ENCODE measurements at places on chromosomes 1 and 21.
A peak's percentile ranks its signal among the peaks of the same experiment; 100 is the strongest.

DNA sequence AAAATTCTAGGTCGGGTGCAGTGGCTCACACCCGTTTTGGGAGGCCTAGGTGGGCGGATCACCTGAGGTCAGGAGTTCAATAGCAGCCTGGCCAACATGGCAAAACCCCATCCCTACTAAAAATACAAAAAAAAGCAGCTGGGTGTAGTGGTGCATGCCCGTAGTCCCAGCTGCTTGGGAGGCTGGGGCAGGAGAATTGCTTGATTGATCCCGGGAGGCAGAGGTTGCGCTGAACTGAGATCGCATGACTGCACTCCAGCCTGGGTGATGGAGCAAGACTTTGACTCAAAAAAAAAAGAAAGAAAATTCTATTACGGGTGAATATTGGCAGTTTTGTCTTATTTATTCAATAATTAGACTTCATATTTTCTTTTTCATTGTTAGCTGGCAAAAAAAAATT lies 62.1 kb downstream of the SNX7 start:
- no peak for DNase-seq

- DNase-seq = no peak
Observed at GRCh38 chr1:26799479-26800142, 11.9 kb downstream of the PIGV start.

DNA sequence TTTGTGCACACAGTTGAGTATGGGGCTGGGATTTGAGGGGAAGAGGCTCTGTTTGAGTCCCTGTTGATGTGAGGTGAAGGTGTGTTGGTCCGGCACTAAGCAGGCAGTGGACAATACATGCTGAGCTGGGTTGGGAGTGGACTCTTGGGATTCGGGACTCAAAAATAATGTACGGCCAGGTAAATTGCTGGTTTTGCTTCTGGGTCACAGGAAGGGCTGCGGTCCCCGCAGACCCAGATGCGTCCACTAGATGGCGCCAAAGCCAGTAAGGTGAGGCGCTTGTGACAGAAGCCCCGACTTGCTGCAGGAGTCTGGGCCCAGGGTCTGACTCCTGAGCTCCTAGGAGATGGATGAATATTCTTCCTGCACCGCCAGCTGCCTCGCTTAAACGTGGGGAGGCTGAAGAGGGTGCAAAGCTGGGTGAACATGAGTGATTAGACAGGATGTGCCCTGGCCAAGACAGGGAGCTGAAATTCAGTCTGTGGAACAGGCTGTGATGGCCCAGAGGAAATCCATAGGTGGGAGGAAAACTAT lies 61.4 kb downstream of the ACBD3 start:
- DNase-seq = peak; percentile 91

DNA sequence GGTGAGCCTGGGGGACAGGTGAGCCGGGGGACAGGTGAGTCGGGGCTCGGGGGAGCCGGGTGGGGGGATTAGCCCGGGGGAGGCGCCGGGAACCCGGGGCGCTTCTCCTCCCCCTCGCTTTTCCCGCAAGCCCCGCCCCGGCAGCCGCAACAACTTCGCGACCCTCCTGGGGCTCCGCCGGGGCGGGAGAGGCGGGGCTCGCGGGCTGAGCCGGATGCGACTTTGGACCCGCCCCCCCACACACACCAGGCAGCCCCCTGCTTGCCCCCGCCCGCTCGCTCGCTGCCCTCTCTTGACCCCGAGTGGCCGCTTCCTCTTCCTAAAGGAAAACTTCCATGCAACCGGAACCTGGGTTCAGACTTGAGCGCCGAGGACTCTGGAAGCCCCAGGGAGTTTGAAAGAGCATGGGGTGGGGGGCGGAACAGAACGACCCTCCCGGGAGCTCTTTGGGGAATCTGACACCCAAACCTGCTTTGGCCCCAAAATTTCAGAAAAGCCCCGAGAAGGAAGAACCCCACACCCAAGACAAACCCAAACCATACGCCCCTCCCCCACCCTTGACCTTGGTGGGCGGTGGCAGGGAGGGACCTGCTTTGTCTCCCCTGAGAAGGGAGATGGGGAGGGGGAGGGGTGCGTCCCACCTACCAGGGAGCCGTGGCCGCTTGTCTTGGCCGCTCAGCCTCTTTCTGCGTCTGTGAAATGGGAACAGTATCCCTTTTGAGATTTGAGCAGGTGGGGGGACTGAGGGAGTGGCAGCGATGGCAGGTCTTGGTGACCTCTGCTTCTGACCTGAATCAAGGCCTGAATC lies 550 bp downstream of the ARHGEF16 start:
- DNase-seq = peak; percentile 48

- no peak for DNase-seq
Observed at GRCh38 chr1:112304612-112305011, 91.4 kb upstream of the CTTNBP2NL start.

GRCh38 chr1:77639056-77639455 lies 43.4 kb downstream of the ZZZ3 start:
- no peak for DNase-seq

- peak; percentile 53 for DNase-seq
Observed at GRCh38 chr1:207867136-207868109, 43.5 kb downstream of the CD34 start.

- no peak for DNase-seq
Observed at GRCh38 chr1:22503721-22504410, 52.2 kb downstream of the ZBTB40 start.

DNA sequence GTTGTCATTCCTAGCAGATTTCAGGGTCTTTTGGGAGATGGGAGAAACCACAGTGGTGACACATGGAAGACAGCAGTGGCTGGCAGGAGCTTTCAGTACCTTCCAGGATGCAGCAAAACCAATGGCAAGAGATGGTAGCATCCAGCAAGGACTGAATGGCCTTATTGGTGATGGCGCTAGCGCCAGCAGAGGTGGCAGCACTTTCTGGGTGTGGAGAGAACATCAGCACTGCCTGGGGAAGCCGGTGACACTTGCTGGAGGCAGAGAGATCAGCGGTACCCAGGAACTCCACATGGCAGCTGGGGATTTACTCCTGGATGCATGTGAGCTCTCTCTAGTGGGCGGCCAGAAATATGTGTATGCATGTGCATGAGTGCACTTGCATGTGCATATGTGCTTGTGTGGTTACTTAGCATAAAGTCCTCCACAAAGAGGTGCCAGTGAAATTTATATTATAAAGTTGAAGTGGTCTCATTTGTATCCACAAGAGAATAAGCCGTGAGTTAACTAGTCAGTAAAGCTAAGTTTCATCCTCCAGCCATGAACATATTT lies 364.7 kb downstream of the LMX1A start:
- no peak for DNase-seq

DNA sequence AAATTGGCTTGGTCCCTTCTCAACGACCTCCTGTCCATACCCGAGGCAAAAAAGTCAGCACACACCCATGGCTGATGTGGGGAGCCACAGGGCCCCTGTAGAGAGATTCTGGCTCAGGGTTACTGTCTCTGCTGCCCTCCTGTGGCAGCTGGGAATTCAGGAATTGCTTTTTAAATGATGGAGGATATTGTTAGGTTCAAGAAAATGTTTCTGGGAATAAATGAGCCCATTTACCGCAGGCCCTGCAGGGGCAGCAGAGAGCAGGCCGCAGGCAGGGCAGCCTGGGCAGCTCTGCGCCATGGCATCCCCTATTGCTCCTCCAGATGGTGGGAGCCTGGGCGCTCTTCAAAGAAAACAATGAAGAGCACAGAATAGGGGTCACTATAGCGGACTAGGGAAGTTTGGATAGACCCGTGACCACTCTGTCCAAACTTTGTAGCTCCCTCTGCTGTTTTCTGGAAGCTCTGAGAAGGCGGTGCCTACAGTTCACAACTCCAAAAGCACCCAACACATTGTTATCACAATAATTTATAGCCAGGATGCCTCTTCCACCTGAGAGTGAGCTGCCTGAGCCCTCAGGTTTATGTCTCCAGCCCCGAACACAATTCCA lies 201.1 kb downstream of the BACH1 start:
- peak; percentile 14 for DNase-seq

- peak; percentile 63 for DNase-seq
Observed at GRCh38 chr1:62508187-62508758, 71.4 kb downstream of the USP1 start.

DNA sequence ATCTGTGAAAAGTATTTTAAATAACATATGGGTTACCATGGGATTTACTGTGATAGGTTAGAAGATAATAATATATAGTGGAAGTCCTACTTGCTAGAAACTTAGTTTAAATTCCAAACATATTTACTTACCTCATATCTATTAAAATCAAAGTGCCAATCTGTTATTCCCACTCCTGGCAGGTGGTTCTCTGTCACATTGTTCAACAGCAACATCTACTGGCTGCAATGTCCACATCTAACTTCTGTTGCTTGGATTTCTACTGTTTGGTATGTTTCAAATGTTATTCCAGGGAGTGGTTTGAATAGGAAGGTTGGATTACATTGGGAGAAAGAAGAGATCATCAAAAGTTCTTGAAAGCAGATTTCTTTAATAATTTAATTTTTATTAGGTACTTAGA lies 122.5 kb upstream of the NCAM2 start:
- DNase-seq = no peak

- DNase-seq = peak; percentile 27
Observed at GRCh38 chr1:117359561-117360289, 7.5 kb upstream of the MAN1A2 start.

- peak; percentile 20 for DNase-seq
Observed at GRCh38 chr1:19113697-19114092, 96.4 kb downstream of the UBR4 start.

GRCh38 chr21:26469789-26470188 lies 103.3 kb downstream of the CYYR1 start:
- DNase-seq = peak; percentile 54

DNA sequence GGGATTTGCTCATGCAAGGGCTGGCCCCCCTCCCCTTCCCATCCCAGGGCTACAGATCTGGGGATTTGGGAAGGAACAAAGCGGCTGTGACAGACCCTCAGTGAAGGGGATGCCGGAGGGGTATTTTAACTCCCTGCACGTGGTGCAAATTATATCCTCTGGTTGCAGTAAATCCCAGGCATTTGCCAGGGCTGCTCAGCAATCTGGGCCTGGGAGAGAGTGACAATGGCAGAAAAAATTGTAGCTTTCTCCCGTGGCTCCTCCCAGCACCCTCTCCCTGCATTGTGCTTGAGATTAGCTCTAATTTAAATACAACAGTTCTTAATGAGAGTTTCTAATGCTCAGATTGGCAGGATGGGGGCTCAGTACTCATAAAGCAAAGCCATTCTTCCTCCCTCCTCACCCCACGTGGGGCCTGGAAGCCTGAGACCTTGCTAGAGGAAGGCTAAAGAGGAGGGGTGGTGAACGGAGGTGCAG lies 129.9 kb upstream of the CD34 start:
- no peak for DNase-seq

DNA sequence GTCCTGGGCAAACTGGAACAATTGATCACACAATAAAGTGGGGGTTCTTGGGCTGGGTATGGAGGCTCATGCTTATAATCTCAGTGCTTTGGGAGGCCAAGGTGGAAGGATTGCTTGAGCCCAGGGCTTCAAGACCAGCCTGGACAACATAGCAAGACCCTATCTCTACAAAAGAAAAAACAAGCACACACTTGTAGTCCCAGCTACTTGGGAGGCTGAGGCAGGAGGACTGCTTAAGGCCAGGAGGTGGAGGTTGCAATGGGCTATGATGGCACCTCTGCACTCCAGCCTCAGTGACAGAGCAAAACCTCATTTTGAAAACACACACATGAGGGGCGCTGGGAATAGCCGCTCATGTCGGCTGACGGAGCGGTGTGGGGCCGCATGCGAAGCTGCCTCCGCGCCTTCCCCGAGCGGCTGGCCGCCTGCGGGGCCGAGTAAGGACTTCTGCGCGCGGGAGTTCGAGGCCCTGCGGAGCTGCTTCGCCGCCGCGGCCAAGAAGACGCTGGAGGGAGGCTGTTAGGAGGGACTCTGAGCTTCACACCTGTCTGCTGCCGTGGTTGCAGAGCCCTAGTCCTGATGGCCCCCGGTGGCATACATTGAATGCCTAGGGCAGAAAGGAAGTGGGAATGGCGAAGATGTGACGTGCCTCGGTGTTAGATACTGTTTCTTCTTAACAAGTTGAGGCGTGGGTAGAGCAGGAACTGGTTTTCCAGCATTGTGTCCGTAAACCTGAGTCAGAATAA lies 59.5 kb downstream of the ACBD3 start:
- no peak for DNase-seq
